ENCODE measurements at places on chromosomes 3 and 15. TPM values are rescaled to one million over a fixed set of nuclear protein-coding genes. Genes with fewer than 3 reads are reported as not detected.

The TMEM212 gene
- not detected for total RNA-seq

The ZSCAN2 gene
- 64.8 TPM for total RNA-seq

The SYNPR gene
- 0.24 TPM for total RNA-seq

The MAP4 gene
- total RNA-seq: 123 TPM

The CHL1 gene
- total RNA-seq: 0.28 TPM

The OR5K2 gene
- total RNA-seq: not detected

The EOMES gene
- total RNA-seq: 54.9 TPM

The SERINC4 gene
- total RNA-seq: 0.38 TPM

GRCh38 chr15:73982222-73982962 lies 9.7 kb downstream of the STOML1 start:
- no peak for DNase-seq

DNA sequence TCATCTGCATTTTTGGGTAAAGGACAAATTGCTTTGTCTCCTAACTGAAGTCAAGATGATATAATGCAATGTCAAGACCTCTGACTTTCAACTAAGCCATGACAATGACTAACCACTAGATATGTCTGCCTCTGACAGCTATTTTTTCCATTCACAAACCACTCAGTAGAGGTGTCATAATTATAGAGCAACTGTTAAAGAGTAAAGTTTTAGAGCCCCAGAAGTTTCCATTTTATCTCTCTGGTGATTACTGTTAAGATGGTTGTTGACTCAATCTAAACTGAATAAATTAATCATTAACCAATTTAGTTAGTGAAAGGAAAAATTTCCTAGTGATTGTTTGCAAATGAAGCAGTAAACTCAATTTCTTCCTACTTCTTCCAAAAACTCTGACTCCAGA lies 779.9 kb downstream of the GRM7 start:
- DNase-seq: no peak

- no peak for DNase-seq
Observed at GRCh38 chr3:128317698-128318231, 148.9 kb downstream of the DNAJB8 start.

- no peak for DNase-seq
Observed at GRCh38 chr3:47761046-47761445, 20.6 kb downstream of the SMARCC1 start.

DNA sequence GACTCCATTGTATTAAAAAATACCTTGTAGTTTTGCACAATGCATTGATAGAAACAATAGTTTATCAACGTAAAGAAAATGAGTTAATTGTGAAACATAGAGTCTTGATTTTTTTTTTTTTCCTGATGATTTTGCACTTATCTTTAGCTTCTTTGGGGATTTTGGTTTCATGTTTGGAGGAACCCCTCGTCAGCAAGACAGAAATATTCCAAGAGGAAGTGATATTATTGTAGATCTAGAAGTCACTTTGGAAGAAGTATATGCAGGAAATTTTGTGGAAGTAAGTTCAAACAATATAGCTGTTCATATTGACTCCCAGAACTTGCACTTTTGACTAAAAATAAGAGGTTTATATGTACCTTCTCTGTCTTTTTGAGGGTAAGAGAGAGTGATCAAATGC lies 7.0 kb downstream of the DNAJB11 start:
- DNase-seq: no peak

- peak; percentile 50 for DNase-seq
Observed at GRCh38 chr15:99095626-99096025, 9.3 kb upstream of the SYNM start.

DNA sequence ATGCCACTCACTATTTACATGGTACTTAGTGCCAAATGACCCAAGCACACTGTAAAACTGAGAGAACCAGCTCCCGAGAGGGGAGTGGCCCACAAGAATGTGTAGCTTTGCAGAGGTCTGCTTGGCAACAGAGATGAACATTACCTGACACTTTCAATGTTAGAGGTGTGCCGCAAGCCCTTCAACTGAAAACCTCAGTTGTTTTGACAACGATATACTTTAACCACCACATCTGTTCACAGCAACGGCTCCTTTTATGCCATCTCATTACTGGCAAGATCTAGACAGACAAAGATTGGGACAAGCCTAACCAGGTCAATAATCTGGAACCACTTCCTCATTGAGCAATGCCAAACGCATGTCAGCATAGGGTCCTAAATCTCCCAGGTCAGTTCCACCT lies 23.7 kb downstream of the NEK10 start:
- no peak for DNase-seq

GRCh38 chr3:1855841-1856240 lies 242.8 kb upstream of the CNTN4 start:
- no peak for DNase-seq

GRCh38 chr3:152511904-152512303 lies 243.2 kb downstream of the MBNL1 start:
- DNase-seq: no peak

DNA sequence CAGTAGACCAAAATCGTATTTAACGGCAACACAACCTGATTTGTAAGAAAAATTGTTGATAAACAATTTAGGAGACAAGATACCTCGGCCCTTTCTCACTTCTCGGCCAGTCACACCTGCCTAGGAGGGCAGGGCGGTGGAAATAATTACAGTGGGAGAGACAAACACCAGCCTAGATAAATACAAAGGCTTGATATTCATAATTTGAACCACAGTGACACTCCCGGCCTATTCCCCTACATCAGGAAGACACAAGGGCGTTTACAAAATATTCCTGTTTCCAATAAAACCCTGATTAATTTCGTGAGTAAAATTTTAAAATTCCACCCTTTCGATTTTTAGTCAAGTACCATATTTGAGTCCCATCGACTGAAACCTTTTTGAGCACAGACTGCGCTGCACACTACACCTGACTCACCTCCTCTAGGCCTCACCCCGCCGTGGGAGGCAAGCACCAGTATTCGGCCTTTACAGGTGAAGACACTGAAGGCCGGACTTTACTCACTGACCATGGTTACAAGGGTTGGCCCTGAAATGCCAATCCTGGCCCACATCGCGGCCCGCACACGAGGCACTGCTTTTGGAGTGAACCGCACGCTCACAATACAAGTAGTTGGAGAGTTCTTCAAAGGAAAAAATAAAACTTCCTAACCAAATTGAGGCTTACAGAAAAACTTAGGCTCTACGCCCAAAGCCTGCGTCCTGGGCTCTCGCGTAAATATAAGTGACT lies 794 bp downstream of the ARPP19 start:
- DNase-seq: peak; percentile 30

- no peak for DNase-seq
Observed at GRCh38 chr3:187112934-187113793, 26.1 kb downstream of the RPL39L start.

DNA sequence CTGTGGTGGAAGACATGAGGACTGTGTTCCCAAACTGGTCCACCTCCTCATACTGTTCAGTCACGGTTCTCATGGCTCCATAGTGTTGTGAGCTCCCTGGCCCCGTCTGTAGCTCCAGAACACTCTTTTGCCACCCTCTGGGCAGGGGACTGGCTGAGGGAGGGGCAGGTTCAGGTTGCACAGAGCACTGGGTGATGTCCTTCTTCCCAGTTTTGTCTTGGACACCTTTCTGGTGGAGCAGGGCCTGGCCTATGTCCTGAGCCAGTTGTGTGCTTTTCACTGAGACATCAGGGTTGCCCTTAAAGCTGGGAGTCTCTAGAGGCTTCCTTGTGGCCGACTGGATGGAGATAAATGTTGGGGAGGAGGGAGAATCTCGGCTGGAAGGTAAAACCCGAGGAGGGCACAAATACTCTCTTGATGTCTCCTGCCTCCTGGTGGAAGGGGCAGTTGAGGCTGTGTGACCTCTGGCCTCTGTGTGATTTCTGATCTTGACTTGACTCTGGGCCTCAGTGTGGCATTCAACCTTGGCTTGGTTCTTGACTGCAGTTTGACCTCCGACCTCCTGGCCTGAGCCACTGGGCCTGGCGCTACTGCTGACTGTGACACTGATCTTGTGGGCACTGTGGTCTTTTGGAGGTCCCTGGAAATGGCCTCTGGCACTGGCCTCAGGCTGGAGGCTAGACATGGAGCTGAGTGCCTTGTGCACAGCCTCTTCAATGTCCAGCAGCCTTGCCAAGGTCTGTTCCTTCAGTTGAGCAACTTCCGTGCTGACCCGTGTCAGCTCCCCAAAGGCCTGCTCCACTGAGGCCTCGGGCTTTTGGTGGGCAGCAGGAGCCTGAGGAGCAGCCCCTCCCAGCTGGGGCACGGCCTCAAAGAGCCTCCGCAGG lies 8.1 kb downstream of the XIRP1 start:
- no peak for DNase-seq

DNA sequence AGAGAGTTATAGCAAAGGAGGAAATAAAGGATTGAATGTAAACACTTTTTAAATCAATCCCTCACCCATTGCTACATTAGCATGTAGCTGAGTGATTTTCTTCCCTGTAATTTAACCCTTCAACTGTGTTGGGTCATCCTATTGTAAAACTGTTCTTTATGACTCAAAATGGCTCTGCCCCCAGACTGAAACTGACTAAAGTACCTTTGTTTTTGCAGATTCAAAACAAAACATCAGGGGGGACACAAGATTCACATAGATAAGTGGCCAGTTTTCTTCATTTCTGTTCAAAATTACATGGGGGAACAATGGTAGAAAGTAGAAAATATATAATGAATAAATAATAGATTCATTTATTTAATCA lies 268.4 kb downstream of the IGSF11 start:
- no peak for DNase-seq

DNA sequence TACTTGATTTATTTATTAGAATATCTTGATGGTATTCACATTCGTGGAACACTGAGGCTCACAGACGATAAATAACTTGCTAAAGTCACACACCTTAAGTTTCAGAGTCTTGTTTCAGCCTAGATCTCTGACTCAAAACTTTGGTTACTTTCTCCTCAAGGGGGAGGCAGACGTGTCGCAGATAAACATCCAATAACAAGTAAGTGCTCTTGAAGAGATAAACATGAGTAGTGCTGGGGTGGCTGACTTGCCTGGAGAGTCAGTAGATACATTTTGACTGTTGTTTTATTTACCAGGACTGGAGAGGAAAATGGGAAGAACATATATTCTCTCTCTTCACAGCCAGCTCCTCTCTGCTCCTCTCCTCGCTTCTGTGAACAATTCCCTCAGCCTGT lies 31.3 kb downstream of the FBXO45 start:
- DNase-seq: no peak

GRCh38 chr3:108008931-108009639 lies 81.7 kb downstream of the CD47 start:
- DNase-seq: no peak

DNA sequence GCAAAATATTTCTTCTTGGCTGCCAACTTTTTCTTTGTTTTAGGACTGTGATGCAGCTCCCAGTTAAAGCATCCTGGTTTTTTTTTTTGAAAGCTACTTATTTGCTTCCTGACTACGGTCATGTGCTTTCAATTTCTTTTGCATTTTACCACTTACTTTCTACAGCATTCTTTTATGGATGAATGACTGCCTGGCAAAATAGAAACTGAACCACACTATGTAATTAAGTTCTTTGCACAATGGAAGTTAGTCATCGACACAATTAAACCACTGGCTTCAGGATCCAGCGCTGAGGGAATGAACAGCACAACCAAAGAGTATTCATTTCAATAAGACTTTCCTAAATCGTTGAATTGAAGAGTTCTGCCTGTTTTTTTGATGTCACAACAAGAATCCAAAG lies 82.2 kb upstream of the EPHA3 start:
- DNase-seq: no peak

DNA sequence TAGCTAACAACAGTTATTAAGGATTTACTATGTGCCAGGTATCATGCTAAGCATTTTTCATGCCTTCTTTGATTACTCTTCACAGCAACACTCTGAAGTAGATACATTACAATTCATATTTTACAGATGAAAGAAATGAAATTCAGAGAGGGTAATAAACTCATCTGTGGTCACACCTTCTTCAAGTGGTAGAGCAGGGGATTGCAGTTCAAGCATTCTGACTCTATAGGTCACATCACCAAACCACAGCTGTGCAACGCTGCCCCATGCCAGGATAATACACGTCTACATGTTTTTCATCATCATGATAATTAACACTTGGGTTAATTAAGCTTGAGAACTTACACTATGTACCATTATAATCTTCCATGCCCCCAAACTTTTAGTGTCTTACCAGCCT lies 98.5 kb downstream of the LRRC3B start:
- DNase-seq: no peak

GRCh38 chr3:159219231-159219630 lies 417.4 kb downstream of the MFSD1 start:
- DNase-seq: no peak

DNA sequence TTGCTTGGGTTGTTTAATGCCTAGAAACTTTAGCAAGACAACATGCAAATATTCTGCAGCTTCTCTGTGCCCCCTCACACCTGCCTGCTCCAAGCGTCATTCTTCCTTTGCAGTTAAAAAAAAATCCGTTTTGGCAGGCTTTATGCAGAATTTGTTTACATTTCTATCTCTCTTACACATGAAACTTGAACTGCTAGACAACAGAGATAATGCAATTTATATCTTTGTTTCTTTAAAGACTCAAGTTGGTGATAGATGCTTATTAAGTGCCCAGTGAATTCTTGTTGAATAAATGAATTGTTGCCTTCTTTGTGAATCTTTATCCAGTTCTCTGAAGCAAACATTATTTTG lies 53.2 kb downstream of the CHST2 start:
- DNase-seq: no peak

- no peak for DNase-seq
Observed at GRCh38 chr3:157063469-157063868, 96.5 kb downstream of the CCNL1 start.

All from H7 (cell line).